Fibroblast of mammary gland (primary cell): ENCODE measurements at places on chromosomes 13 and 19.
A peak's percentile ranks its signal among the peaks of the same experiment; 100 is the strongest.

DNA sequence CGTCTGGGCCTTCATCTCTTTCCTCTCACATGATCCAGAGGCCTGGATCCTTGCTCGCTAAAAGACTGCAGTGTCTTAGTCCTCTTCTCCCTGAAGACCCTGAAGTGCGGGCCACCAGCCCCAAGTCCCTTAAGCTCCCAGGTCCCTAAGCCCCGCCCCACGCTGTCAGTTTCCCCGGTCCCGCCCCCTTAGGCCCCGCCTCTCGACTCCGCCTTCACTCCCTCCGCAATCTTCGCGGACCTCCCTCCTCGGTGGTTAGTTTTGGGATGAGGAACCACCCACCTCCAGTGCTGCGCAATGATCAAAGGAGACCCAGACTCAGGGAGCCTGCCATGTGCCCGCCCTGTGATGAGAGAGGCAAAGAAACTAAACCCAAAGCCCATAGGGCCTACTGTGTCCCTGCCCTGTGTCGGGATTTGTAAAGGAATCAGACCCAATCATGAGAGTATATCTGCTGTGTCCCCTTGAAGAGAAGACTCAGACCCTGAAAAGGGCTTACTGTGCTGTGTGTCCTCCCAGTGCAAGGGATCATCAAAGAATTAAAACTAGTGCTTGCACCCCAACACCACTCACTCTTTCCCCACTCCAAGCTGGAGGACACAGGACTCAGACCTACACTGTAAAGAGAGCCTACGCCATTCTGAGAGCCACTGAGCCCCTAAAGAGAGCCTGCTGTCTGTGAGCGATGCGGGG is 3.0 kb upstream of the COX6B1 start:
- DNase-seq, result peak; percentile 47

GRCh38 chr13:28717170-28717569 is 1.6 kb downstream of the SLC46A3 start:
- DNase-seq, result no peak

- DNase-seq, result no peak
These were observed 72.5 kb downstream of the EDNRB start for GRCh38 chr13:77846173-77846572.

- DNase-seq, result no peak
These were observed 38.7 kb downstream of the SLC7A1 start for GRCh38 chr13:29556742-29557141.

DNA sequence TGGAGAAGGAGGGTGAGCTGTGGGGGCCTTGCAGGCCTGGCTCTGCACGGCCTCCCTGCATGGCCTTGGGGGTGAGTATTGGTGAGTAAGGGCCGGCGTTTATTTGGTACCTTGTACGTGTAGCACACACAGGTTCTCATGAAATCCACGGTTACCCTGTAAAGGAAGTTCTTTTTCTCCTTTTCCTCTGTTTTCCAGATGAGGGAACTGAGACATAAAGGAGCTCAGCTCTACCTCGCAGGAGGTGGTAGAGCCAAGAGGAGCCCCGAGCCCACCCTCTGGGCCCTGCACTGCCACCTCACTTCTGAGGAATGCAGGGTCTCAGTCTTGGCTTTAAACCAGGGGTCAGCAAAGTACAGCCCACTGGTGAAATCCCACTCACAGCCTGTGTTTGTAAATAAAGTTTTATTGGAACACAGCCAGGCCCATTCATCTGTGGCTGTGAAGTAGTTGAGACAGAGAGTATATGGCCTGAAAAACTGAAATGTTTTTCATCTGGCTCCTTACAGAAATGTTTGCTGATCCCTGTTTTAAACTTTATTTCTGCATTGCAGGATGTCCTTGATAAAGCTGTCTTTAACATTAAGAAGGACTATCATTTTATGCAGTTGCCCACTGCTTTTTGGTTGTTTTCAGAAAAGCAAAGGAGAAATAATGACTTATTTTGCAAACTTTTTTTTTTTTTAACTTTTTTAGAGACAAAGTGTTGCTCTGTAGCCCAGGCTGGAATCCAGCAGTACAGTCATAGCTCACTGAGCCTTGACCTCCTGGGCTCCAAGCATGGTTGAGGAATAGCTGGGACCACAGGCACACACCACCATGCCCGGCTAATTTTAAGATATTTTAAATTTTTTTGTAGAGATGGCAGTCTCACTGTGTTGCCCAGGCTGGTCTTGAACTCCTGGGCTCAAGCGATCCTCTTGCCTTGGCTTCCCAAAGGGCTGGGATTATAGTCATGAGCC is 6.4 kb downstream of the EPN1 start:
- DNase-seq, result peak; percentile 48

GRCh38 chr13:113907635-113908617 is 44.0 kb upstream of the GAS6 start:
- DNase-seq, result peak; percentile 91

DNA sequence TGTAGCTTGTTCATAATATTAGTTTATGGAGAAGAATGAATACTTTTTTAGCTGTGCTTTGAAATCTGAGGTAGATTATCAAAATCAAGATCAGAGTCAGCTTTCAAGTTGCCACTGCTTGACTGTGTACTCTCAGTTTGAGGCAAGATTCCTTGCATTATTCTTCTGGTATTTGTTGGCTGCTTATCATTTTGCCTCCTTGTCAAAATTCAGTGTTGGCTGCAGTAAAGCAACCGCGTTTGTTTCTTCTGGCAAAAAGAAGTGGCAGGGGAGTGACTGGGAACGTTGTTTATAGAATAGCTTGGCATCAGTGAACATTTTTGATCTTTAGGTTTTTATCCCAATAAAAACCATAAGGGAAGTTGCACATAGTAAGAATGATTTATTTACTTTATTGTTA is 419.3 kb upstream of the GPC6 start:
- DNase-seq, result no peak

DNA sequence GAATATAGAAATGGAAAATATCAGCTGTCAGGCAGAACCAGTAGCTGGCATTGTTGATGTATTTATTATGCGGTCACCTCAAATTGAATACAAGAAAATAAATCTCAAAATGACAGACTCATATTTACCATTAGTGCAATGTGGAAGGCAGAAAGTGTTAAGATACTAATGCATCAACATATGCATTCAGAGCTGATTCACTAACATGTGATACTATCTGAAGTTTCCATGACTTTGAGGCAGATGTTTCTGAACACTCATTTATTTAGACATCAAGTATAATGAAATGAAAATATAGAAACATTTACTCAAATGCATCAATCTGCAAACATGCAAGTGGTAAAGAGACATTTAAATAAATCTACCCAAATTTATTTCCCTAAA is 474.2 kb upstream of the SLC10A2 start:
- DNase-seq, result no peak

- no peak for DNase-seq
These were observed 7.9 kb upstream of the ZNF626 start for GRCh38 chr19:20669263-20669662.

DNA sequence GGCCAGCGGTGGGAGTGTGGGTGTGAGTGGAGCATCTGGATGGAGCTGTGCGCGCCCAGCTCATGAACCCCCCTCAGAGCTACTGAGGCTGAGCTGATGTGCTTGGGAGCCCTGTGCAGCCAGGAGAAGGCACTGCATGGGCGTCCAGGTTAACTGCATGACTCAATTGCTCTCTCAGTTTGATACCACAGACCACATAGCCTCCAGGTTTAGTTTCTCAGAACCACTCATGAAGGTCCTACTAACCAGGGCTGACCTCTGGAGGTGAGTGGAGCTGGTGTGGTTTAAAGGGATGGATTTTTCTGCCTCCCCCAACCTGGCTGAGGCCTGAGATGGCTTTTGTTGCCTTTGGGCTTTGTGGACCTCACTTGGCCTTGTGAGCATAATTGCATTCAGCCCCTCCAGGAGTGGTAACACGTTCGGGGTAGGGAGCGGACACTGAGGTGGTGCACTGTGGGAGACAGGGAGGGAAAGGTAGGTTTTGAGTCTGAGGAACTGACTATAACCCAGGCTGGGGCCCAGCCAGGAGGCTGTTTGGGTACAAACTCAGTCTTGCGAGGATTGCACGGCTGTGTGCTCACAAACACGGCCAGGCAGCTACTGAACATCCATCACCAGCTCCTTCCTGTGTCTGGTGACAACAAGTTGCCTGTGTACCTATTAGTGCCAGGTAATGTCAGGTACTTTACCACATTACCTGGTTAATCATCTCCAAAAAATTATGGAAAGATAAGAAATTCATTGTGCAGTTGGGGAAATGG is 97.5 kb downstream of the RGCC start:
- DNase-seq, result no peak

DNA sequence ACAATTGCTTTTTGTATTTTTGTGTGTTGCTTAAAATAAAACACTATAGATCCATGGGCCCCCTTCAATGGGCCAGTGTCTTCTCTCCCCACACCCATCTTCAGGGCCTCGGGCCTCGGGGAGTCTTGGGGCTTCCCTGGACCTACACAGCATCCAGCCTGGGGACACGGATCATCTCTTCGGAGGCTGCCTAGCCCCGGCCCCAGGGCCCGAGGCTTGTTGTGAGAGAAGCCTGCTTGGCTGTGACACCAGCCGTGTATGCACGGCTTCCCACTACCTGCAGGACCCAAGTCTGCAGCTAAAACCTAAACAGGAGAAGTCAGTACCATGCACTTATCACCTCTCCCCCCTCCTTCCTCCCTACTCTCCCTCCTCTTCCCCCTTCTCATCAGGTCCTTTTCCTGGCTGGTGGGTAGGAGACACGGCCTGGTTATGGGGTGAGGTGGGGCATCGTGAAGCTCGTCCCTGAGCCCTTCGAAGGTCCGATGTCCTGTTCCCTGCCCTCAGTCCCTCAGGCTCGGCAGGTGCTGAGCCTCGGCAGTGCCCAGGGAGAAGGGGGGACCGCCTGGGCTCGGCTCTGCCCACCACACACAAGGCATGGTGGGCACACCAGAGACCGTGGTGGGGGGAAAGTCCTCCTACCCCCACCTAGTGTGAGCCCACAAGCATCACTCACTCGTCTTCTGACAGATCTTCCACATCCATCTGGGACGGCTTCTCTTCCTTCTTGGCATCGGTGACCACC is 9.5 kb downstream of the C13orf46 start:
- no peak for DNase-seq

- DNase-seq, result peak; percentile 93
These were observed 551.4 kb downstream of the TBC1D4 start for GRCh38 chr13:74930402-74931165.

DNA sequence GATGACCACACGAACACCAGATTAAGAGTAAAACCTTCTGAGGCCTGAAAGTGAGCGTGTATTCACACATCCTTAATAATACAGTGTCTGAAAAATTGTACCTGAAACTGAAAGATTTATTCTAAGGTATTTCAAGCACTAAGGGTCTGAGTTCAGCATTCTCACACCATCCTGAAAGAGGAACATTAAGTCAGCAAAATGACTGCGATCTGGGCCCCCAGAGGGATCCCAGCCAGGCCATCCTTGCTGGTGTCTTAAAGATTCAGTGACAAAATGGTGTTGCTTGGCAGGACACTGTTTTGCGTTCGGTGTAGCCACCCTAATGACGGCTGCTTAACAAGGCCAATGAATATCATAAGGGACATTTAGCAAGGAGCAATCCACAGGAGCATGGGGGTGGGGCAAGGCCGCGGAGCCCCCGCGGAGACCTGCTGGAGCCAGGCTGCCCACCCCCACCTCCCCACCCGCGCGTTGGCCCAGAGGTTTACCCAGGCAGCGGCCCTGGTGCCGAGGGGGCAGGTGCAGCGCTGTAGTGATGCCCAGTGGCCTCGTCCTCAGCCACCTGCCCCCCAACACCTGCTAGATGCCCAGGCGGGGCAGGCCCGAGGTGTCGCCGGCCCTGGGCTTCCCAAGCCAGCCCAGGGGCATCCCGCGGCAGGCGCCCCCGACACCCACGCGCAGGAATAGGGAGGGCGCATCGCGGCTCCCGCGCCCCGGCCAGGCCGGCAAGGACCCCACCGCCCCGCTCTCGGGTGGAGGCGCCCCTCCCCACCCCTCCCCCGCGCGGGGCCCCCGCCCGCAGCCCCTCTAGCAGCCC is 742 bp downstream of the NALCN start:
- DNase-seq, result no peak

DNA sequence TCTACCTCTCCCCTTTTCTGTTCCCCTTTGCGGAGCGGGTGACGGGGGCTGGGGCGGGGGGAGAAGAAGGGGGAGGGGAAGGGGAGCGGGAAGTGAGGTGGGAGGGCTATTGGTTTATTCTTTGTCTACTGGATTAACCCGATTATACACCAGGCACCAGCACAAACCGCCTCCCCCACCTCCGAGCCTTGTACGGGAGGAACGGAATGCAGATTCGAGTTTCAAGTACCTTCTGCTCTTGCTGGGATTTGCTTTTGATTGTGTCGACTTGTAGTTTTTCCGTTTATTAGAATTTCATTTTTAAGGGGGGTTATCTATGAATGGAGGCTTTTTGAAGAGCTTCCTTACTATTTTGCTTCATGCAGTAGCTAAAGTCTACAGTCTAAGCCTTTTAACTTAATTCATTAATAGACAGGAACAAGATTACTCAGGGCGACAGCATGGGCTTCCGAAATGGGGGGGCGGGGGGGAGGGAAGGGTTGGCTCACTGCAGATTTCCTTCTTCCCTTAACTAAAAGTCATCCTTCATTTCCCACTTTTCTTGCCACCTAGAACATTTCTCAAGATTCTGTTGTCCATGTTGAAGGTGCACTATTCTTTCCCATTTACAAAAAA is 937 bp upstream of the SPRY2 start:
- peak; percentile 48 for DNase-seq

DNA sequence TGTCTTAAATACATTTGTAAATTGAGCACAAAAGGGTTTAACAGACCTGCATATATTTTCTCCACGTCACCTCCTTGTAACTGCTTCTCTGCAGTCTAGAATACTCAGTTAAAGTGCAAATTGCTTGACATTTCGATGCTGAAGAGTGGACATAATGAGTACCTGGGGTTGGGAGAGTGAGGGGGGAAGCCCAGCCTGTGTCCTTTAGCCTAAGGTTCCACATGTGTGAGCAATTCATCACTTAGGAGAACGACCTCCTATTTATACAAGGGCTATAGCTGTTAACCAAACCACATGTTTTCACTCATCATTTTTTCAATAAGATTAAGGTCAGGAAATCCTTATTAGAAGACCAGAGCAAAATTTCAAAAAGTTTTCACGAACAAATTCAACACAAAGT is 29.5 kb downstream of the PCDH9 start:
- DNase-seq, result no peak

- peak; percentile 22 for DNase-seq
These were observed 108.6 kb downstream of the HSPH1 start for GRCh38 chr13:31053091-31053490.

DNA sequence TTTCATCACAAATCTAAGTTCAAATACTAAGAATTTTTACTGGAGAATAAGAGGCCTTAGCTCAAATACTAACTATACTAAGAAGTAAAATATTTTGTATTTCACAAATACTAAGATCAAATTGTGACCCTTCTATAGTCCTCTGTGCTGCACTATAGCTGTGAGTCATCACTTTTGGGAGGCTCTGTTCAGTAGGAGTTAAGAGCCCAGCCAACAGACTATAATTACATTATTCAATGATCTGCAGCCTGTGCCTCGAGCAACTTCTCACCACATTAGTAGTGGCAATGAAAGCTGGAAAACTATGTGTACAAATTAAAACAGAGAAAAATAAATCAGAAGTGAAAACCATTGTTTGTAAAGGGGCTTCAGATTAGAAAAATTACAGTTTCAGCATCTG is 147.3 kb upstream of the GPC6 start:
- DNase-seq, result peak; percentile 50

- no peak for DNase-seq
These were observed 304.1 kb upstream of the MAB21L1 start for GRCh38 chr13:35780613-35781012.
